Epithelial cell of esophagus (primary cell): ENCODE measurements at places on chromosomes 16 and 17.

DNA sequence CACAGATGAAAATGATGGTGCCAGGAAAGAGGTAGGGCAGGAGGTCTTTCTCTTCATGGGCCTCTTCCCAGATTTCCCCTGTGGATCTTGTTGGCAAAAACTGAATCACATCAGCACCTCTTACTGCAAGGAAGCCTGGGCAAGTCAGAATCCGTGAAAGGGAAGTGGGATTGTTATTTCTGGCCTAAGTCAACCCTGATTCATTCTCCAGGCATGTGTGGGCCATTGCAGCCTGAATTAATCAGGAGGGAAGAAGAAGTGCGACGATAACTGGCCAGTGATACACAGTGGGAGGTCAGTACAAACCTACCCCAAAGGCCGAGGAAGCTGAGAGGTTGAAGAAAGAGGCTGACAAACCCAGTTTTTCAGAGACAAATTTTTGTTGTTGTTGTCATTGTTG, 17.9 kb upstream of the NSMCE1 start:
- DNase-seq: peak; percentile 97

GRCh38 chr17:78912082-78912481, 9.1 kb upstream of the CEP295NL start:
- no peak for DNase-seq

- DNase-seq: peak; percentile 60
These were observed 20.7 kb upstream of the CCL5 start for GRCh38 chr17:35900708-35901480.

GRCh38 chr17:79793924-79794304, 3.0 kb downstream of the CBX8 start:
- DNase-seq: no peak

DNA sequence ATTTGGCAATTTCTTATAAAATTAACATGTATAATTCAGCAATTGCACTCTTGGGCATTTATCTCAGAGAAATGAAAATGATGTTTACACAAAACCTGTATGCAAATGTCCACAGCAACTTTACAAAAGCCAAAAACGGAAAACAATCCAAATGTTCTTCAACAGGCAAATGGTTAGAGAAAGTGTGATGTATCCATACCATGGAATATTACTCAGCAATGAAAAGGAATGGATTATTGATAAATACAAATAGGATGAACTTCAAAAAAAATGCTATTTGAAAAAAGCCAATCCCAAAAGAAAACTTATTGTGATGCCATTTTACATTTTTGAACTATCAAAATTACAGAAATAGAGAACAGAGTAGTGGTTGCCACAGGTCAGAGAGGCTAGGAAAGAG, 37.2 kb upstream of the ABCA10 start:
- no peak for DNase-seq

DNA sequence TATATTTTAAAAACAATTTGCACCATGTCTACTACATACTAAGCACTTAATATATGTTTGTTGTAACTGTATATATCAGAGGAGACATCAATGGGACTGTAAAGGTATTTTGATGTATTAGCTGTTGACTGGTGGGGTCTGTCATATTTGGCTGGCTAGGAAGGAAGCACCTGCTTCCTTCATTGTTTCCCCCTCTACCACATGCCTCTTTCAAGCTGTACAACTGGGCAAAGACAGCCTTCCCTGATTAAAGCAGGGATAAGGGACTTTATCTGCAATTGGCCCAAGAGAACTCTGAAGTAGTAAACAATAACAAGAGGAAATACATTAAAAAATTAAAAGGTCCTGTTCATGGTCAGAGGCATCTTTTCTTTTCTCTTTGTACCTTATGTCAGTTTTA, 5.5 kb upstream of the SLFN12L start:
- DNase-seq: no peak

GRCh38 chr16:22770866-22771265, 43.1 kb upstream of the HS3ST2 start:
- DNase-seq: peak; percentile 50

- no peak for DNase-seq
These were observed 16.6 kb downstream of the GPR179 start for GRCh38 chr17:38326996-38327792.

DNA sequence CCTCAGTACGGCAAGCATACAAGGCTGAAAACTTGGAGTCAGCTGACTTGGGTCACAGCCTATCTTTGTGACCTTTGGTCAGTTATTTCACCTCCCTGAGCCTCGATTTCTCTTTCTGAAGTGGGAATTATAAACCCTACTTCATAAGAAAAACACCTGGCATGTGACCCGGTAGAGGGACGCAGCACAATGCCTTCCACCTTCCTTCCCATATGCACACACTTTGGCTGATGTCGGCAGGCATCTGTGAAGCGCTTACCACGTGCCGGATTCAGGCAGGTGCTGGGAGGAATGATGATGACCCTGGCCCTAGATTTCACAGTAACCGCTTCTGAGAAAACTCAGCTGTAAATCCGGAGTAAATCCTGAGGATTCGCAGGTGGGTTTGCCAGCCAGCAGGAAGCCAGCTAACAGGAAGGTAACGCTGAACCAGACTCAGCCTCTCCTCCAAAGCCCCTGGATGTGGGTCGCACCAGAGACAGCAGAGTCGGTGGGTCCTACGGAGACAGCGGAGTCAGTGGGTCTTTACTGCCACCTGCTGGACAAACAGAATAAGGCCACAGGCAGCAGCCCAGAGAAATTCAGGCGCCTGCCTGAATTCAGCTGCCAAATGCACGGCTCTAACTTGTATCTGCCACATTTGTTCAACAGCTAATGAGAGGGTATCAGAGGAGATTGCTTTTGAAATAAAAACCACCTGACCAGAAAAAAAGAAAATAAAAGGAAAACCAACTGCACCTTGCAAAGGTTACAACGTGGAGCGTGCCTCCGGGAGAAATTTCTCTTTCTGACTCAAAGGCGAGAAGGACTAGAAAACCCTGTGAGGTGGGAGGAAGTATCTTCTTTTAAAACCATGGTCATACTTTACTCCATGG, 16.6 kb downstream of the COPRS start:
- DNase-seq: peak; percentile 59

- no peak for DNase-seq
These were observed 48.3 kb upstream of the C17orf78 start for GRCh38 chr17:37327341-37328090.

GRCh38 chr17:49078248-49078647, 54.3 kb upstream of the B4GALNT2 start:
- no peak for DNase-seq

- no peak for DNase-seq
These were observed 155.9 kb upstream of the MYOCD start for GRCh38 chr17:12509801-12510200.

- peak; percentile 53 for DNase-seq
These were observed 12.2 kb upstream of the LONP2 start for GRCh38 chr16:48231727-48232492.

DNA sequence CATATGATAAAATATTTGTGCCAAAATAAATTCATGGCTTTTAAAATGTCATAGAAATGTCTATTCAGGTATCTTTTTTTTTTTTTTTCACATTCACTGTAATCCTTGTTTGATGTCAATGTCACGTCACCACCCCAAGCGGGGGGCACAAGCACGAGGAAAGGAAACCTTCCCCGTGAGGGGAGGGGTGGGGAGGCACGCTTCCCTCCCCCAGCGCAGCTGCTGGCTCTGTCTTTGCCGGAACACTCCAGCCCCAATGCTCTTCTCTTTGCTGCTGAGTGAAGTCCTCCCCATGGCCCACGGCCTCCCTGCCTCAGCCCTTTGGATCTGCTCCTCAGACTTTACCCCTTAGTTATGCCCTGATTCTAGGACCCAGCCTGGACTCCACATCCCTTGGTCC, 1.5 kb downstream of the SLC35G3 start:
- DNase-seq: no peak

DNA sequence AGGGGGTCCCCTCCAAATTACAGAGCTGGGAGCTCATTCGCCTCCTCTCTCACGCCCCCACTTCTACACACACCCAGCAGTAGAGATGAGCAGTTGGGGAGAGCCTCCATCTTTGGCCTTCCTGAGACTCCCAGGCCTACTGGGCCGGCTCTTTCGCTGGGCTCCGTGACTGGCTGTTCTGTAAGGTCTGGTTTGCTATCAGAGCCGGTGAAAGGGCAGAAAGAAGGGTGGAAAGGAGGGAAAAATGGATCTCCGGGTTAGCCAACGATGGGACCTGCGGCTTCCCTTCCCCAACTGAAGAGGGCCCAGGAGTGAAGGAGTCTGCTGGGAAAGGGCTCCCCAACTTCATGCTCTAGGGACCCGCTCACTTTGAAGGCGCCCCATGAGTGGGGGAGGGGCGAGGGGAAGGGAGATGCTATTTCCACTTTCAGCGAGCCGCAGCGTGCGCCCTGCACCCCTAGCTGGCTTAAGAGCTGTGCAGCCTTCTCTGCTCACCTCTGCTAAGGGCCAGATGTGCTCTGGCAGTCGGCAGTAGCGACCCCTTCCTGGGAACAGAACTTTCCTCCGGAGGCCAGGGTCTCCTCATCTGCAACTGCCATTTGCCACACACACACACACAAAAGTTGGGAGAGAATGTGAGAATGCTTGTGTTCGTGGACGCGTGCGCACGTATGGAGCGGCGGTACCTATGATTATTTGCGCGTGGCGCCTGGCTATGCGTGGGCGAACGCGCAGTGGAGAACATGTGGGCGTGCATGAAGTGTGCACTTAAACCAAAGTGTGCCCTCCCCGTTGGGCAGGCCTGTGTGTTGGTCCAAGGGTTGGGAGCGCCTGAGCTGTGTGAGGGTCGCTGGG, 2.9 kb upstream of the FOXF1 start:
- DNase-seq: no peak

DNA sequence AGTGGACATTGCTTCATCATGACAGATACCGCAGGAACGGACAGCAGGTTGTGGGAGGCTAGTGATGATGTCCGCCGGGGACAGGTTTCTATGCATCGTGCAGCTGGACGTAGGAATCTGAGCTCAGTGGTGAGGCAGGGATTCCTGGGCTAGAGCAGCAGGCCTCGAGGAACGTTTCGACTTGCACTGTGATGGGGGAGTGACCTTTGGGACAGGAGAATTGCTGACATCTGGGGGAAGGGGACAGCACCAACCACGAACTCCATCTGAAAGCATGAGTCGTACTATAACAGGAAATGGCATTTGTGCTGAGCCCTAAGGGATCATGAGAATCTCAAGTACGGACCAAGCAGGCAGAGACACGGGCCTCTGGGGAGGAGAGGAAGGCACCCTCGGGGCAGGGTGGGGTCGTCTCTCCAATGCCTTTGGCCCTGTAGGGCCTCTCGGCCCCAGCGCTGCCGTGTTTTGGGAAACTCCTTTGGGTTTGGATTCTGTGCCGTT, 65.8 kb upstream of the ENDOV start:
- no peak for DNase-seq

DNA sequence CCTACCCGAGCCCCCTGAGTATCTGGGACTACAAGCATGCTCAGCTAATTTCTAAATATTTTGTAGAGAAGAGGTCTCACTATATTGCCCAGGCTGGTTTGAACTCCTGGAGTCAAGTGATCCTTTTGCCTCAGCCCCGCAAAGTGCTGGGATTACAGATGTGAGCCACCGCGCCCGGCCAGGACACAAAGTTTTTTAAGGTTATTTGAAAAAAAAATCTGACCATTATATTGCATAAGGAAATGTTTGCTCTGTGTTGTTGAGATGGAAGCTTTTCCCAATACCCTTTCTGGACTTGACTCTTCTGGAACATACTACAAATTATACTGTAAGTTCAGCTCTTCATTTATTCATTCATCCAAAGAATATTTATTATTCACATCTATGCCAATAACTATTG, 133.3 kb upstream of the TMEM97 start:
- DNase-seq: no peak

- no peak for DNase-seq
These were observed 29.4 kb downstream of the RPH3AL start for GRCh38 chr17:323181-323580.

- peak; percentile 85 for DNase-seq
These were observed 196.2 kb upstream of the NLRP1 start for GRCh38 chr17:5780476-5780875.

DNA sequence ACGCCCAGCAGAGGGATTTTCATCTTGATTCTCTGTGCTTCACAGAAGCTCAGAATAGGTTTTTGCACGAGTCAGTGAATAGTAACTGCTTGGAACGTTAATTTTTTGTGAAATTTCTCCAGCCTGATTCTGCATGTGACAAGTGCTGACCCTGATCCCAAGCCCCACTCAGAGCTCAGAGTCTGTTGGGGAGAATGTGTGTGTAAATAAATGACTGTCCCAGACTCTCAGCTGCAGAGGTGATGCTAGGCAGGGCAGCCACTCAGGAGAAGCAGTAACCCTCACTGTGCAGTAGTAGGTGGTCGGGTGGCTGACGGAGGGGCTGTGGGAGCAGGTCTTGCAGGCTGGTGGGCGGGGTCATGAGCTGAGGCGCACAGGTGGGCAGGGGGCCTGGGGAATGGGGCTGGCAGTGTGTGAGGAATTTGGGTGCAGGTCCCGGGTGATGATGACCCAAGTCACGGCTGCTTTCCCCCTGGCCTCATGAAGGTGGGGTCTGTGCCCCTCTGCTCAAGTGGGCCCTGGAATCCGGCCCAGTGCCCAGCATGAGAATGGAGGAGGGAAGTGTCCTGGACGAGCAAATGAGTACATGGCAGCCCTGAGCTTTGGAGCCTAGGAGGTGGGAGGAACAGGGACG, 16.3 kb upstream of the FOXK2 start:
- DNase-seq: no peak

GRCh38 chr17:75457047-75457654, 716 bp downstream of the TMEM94 start:
- DNase-seq: peak; percentile 16

- peak; percentile 16 for DNase-seq
These were observed 17.4 kb upstream of the NOS2 start for GRCh38 chr17:27817731-27818130.

- DNase-seq: peak; percentile 83
These were observed 90.7 kb downstream of the TIMM22 start for GRCh38 chr17:1087381-1088241.

- no peak for DNase-seq
These were observed 17.7 kb downstream of the HID1 start for GRCh38 chr17:74954665-74955421.

- no peak for DNase-seq
These were observed 14.3 kb downstream of the PRKAR1A start for GRCh38 chr17:68526548-68526947.

DNA sequence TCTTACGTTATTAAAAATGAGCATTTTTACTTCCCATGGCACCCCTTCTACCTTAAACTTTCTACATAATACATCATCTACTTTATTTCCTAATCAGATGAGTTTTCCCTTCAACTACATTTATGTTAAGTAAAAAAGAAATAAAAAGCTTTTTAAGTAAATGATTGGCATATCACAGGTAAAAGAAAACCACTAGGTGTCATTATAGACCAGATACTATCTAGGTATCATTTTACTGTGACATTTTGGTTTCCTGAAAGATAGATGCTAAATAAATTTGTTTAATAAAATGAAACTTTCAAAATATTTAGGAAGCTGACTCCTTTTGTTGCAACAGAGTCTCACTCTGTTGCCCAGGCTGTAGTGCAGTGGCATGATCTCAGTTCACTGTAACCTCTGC, 3.8 kb upstream of the CMTM1 start:
- peak; percentile 20 for DNase-seq
